ENCODE measurements at places on chromosomes 11 and 22.

- no peak for DNase-seq
These were observed 19.2 kb downstream of the DHCR7 start for GRCh38 chr11:71428861-71429435.

GRCh38 chr11:16801288-16801980 is 63.0 kb downstream of the C11orf58 start:
- no peak for DNase-seq

- no peak for DNase-seq
These were observed 2.9 kb upstream of the CADM1 start for GRCh38 chr11:115506954-115507675.

DNA sequence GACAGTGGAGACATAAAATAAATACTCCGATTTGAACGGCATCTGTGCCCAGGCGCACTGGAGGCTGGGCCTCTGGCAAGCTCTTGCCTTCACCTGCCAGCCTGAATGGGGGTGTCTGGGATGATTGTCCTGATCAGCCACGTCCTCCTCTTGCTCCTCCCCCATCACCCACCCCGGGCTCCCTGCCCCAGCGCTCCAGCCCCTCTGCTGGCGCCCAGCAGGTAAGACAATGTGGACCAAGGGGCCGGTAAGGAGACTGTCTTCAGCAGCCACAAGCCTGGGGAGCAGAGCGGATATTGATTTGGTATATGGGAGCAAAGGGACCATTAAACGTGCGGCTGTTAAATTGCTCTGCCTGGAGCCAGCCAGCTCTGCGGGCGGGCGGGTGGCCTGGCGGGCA is 24.9 kb downstream of the WNT11 start:
- no peak for DNase-seq

GRCh38 chr22:48870436-48870835 is 957.2 kb downstream of the BRD1 start:
- DNase-seq, result no peak

- no peak for DNase-seq
These were observed 68.5 kb upstream of the C11orf58 start for GRCh38 chr11:16669799-16670415.

- no peak for DNase-seq
These were observed 11.2 kb upstream of the SYT8 start for GRCh38 chr11:1823376-1824220.
